Mammary microvascular endothelial cell (primary cell): ENCODE measurements at places on chromosomes 5 and 9. TPM values are rescaled to one million over a fixed set of nuclear protein-coding genes. Genes with fewer than 3 reads are reported as not detected.

The SPATA31C1 gene
- total RNA-seq, result not detected in 2 replicates

The CFAP157 gene
- total RNA-seq, result not detected in 2 replicates

The BTNL3 gene
- total RNA-seq, result not detected in 2 replicates

The KIF27 gene
- total RNA-seq, result 0.73 and 0.79 TPM in 2 replicates
